Natural killer cell treated with Interleukin-12 subunit alpha and Interleukin-12 subunit beta and Interleukin-15 and Interleukin-18, amount 100 ng/mL, for 72 hours (primary cell): ENCODE measurements at places on chromosomes 1 and 21.

DNA sequence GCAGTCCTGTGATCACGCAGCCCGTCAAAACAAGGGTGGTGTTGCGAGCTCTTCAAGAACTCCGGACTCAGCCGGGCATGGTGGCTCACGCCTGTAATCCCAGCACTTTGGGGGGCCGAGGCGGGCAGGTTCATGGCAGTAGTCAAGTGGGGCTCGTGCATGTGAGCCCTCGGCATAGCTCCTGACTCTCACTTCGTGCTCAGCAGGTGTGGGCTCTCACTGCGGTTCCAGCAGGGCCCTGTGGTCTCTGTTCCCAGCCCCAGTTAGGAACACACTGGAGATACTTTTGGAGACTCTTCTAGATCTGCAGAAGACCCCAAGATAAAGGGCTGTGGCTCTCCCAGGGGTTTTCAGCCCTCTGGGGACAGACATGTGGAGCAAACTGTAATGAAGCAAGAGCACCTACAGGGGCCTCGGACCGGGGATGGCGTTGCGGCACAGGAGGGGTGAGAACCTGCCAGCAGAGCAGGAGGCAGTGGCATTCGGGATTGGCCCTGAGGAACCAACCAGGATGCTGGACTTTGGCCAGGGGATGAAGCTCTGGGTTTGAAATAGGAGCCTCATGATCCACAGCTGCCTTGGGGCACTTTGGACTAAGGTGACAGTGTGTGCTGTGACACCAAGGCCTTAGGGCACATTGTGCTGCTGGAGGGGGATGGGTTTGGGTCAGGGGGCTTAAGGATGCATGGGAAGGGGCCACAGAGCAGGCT, 443.2 kb downstream of the CAMTA1 start:
- peak; percentile 53 for DNase-seq

- no peak for DNase-seq
These were observed 83.4 kb downstream of the BACH1 start for GRCh38 chr21:29382030-29382654.

DNA sequence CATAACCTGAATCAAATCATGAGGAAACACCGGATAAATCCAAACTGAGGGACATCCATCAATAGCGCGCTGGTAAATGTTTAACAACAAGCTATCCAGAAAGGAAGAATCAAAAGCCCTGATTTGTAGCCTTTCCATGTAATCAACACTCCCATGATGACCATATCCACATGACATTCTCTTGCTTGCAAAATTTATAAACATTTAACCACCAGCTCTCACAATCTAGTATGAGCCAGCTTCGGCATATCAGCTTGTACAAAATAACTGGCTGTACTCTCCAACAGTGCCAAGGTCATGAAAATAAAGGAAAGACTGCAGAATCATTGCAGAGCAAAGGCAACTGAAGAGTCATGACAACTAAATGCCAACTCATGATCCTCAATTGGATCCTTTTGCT, 15.7 kb downstream of the HSD11B1 start:
- DNase-seq = no peak

DNA sequence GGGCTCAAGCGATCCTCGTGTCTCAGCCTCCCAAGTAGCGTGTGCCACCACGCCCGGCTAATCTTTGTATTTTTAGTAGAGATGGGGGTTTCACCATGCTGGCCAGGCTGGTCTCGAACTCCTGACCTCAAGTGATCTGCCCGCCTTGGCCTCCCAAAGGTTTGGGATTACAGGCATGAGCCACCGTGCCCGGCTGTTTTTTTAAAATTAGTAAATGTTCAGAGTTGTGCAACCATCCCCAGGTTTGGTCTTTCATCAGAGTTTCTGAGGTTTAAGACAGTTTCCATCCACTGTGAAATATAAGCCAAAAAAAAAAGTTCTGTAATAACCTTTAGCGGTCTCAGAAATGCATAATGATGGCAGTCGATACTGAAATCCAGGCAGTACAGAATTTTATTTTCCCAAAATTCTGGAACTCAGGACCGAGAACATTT, 550 bp upstream of the SYT11 start:
- DNase-seq = peak; percentile 69

DNA sequence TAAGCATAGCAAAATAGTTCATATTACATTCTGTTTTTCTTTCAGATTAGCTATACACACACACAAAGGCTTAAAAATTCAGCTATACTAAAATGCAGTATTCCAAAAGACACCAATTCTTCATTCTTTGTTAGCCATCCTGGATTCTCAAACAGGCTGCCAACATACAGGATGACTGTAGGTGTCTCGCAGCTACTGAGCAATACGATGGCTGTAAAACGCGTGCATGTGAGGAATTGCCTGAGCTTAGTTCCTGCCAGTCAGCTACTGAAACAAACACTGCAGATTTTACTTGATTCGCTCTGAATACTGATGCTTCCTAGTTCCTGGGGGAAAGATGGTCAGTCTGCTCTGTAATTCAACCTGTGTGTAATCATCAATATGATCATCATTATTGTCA, 24.7 kb upstream of the HMGN1 start:
- DNase-seq = no peak

GRCh38 chr1:147611021-147611426, 59.3 kb downstream of the ACP6 start:
- DNase-seq = no peak

- no peak for DNase-seq
These were observed 78.1 kb upstream of the B3GALT2 start for GRCh38 chr1:193264313-193265065.
